NCI-H2227 treated with DMSO at 0.1 percent for 48 hours (cell line): ENCODE measurements at places on chromosomes 2 and 18.

DNA sequence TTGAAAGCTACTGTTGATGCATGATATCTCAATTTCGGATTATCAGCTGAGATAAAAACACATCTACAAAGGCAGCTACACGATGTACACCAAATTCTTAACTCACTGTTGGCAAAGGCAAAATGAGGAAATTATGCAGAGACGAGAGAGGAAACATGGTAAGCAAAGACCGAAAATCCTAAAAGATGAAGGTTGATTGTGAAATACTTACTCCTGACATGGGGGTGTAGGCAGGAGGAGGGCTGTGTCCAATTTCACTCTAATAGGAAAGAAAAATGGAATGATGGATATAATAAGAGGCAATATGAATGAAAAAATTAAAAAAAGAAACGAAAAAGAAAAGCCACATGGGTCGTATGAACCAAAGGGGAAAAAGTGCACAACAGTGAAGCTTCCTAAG lies 831.3 kb downstream of the CPS1 start:
- DNase-seq, result no peak

DNA sequence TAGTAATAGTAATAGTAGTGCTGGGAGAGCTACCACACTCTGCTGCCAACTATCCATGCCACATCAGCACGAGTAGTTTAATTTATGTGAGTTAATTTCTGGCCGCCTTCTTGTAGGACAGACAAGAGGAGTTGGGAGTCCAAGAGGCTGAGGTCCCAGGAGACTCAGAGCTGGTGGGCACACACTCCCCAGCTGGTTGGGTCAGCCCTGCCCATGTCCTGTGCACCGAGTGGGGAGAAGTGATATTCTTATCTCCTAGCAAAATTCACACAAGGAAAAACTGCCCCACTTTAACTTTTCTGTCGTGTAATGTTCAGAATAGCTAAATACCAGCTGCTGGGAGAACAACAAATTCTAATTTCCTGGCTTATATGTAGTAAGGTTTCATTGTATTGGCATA lies 15.2 kb upstream of the MAP4K4 start:
- no peak for DNase-seq

- DNase-seq, result no peak
Measured at GRCh38 chr2:54049365-54049764, 66.0 kb upstream of the ACYP2 start.

- no peak for DNase-seq
Measured at GRCh38 chr2:60899230-60899891, 18.0 kb downstream of the REL start.

- DNase-seq, result no peak
Measured at GRCh38 chr18:52936931-52937330, 596.9 kb downstream of the DCC start.

DNA sequence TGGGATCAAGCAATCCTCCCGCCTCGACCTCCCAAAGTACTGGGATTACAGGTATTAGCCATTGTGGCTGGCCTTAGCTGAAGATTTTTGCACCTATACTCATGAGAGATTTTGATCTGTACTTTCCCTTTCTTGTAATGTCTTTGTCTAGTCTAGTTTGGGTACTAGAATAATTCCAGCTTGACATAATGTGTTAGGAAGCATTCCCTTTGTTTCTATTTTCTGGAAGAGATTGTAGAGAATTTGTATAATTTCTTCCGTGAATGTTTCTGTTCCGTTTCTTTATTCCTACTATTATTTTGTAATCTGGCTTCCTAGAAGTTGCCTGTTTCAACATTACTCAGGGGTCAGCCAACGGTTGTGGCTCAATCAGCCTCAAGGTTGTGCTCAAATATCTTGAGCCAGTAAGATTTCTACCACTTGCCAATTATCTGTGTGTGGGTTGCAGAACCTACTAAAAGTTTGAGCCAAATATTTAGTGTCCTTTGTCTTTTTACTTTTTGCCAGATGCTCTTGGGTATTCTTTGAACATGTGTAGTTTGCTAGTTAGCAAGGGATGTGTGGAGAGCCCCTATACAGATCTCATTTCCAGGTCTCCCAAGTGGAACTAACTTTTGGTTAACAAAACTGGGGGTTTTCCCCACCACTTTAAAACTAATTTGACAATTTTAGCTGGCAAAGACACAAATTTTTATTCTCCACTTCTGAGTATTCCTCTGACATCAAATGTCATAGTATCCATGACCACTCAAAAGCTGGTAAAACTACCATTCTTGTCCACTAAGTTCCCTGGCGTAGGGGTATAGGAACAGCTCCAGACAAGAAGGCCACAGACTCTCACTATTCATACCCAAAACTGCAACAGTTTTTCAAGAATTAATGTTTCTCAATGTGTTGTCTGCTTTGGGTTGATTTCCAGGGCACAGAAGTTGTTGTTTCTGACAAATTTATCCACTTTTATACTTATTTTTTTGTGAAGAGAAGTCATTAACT lies 42.8 kb upstream of the BAZ2B start:
- DNase-seq, result no peak

GRCh38 chr18:62279561-62279960 lies 45.5 kb upstream of the TNFRSF11A start:
- DNase-seq, result no peak

DNA sequence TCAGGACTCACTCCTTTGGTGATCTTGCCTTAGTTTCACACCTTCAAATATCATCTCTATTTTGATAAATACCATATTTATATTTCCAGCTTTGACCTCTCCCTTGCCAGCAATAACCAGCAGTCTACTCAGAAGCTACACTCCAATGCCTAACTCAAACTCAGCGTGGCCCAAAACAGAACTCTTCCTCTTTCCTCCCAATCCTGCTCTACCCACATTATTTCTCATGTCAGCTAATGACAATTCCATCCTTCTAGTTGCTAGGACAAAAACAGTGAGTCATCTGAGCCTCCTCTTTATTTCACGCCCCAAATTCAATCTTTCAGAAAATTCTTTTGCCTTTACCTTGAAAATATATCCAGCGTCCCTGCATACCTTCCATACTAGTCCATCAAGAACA lies 23.5 kb downstream of the CYRIA start:
- DNase-seq, result no peak

DNA sequence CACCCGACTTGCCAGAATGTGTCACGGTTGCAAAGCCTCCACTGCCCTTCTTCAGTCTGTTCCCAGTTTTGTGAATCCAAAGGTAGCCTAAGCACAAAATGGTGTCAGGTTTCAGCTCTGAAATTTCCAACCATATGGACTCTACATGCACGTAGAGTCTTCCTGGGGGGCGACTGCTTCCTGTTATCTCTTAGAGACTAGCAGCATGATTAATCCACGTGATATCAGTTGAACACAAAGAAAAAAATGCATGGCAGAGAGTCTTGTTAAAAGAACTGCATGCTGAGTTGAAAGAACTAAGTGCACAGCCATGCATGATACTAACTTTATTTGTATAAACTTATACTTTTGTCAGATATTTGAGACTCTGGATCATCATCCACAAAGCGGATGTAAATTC lies 404.4 kb downstream of the SOCS6 start:
- no peak for DNase-seq

DNA sequence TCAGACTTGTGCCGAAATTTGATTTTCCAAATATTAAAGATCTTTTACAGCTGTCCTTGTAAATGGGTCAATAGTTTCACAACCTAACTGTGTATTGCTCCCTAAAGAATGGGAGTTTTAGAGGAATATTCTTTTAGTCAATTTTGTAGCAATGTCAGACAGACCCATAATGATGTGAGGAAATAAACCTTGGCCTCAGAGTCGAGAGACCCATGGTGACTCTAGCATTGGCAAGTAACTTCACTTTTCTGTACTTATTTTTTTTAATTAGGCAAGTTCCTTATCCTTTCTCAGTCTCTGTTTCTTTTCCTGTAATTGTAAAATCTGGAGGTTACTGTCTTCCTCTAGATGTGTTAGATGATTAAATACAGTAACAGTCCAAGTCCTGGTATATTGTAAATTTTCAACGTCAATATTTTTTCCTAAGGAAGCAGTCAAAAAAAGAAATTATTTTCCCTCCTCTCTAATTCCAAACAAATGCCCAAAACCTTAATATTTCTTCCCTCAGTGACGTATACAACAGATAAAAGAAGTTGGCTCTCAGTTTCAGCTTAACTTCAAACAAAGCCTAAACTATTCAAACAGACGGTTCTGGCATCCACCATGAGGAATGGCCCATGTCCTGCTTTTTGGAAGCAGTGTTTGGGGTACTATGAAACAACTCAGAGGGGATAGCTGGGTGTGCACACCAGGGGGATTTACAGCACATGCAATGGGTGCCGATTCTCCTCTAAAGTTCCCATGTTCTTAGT lies 466.7 kb downstream of the TNS1 start:
- DNase-seq, result no peak

GRCh38 chr2:181462033-181462432 lies 4.8 kb downstream of the ITGA4 start:
- DNase-seq, result no peak

DNA sequence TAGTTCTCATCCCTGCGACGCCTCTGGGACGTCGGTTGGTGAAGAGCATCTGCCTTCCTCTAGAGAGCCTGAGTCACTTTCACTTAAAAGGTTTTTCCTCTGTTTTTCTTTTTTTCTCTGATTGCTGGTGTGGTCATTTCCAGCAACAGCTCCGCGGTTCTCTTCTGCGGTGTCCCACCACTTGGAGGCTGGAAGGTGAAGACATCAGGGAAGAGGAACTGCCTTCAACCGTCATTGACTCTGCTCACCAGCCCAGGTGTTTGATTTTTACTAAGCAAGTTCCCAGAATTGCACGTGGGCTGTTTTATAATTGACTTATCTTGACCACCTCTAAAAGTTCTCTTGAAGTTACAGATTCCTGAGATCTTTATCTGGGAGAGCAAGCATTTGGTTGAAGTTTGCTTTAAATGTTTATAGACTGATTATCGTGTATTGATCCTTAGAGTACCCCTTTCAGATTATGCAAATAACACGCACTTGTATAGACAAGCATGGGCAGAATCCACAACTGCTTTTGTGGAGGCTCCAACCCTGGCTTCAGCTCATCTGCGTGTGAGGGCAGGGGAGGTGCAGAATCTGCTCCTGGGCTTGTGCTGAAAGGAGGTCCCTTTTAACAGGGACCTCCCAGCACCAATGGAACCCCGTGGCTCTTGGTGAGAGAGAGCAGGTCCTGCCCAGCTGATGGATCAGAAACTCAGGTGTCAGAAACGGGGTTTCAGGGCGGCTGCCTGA lies 3.5 kb downstream of the CTDP1 start:
- DNase-seq, result no peak

- DNase-seq, result no peak
Measured at GRCh38 chr2:71898851-71899681, 248.6 kb downstream of the CYP26B1 start.

DNA sequence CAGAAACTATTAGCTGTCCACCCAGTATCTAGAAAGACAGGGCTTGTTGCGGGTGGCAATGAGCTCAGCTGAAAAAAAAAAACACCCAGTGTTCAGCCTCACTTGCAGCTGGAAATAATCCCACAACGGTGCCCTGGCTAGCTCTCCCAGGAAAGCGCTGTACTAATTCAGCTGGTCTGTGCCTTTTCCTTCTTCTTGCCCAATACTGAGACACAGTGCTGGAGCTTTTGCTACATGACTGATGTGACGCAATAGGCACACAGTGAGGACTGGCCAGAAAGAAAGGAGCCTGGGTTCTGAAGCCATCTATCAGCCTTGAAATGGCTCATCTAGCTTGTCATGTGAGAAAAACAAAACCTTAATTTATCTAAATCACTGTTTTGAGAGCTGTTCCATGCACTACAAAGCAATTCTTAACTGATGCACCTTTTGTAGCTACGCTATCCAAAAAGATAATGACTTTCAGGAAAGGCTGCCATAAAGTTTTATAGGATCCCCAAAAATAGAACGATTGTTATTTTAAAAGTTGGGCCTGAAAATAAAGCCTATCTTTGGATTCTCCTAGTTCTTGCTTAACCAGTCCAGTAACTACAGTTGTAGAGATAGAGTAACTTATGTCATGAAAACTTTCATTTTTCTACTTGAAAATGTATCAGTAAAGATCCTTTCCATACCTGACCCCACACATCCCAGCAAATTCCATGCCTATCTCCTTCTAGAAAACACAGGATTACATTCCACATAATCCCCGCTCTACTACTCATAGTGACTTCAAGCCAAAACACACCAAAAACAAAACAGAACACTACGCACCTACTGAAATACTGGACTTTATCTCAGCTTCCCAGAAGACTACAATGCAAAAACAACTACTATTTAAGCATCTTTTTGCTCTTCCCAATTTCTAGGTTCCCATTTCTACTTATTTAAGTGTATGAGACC lies 15.9 kb downstream of the KIDINS220 start:
- DNase-seq, result no peak

DNA sequence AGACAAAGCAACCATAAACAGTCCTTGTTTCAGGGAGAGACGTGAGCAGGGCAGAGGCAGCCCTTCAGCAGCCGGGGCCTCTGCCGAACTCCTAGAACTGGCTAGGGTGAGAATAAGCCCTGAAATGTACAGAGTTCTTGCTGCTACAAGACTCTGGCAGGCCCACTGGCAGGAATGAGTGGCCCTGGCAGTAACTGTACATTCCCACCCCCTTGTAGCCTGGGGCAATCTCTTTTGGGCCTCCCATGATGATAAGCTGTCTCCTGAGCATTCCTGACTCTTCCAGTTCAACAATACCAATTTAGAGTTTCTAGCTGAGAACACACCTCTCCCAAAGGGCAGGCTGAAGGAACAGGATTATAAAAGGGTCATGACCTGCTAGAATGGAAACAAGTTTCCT lies 54.3 kb downstream of the HAUS1 start:
- no peak for DNase-seq

DNA sequence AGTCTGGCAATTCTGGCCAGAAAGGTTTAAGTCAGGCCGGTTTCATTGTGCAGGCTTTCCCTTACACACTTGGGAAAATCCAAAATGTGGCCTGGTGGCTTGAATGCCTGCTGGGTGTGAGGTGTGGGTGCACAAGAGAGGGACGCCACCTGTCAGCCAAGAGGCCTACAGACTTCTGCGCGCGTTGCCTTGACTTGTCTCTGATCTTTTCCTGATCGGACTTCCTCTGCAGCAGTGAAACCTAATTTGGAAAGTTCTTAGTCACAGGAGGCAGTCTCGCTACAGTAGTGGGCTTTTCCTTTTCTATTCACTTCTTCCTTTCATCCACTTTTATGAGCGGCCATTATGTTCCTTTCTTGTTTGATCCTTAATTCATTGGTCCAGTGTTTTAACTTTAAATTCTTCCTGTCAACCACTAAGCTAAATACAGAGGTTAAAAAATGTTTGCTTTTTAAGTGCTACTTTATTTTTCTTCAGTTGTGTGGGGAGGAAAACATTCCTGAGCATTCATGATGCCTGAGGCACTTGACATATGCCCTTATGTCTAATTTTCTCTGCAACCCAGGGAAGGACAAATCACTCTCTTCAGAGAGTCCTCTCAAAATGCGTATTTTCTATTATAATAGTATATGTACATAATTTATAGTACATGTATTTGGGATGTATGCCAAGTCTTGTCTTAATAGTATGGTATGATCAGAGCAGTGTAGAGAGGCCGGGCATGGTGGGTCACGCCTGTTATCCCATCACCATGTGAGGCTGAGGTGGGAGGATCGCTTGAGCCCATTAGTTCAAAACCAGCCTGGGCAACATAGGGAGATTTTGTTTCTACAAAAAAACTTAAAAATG lies 128.9 kb downstream of the WDSUB1 start:
- peak; percentile 95 for DNase-seq

GRCh38 chr2:229378386-229378785 lies 107.3 kb upstream of the PID1 start:
- no peak for DNase-seq

- DNase-seq, result no peak
Measured at GRCh38 chr2:85503851-85504777, 34.9 kb upstream of the MAT2A start.

- no peak for DNase-seq
Measured at GRCh38 chr18:55849391-55849790, 261.4 kb upstream of the TCF4 start.

GRCh38 chr18:3499501-3499900 lies 49.5 kb downstream of the TGIF1 start:
- DNase-seq, result no peak
